ENCODE measurements at places on chromosomes 7 and 10.

- no peak for DNase-seq
These were observed 153.5 kb downstream of the PIP4K2A start for GRCh38 chr10:22560913-22561239.

GRCh38 chr10:28494420-28494819 lies 38.5 kb upstream of the WAC start:
- no peak for DNase-seq

DNA sequence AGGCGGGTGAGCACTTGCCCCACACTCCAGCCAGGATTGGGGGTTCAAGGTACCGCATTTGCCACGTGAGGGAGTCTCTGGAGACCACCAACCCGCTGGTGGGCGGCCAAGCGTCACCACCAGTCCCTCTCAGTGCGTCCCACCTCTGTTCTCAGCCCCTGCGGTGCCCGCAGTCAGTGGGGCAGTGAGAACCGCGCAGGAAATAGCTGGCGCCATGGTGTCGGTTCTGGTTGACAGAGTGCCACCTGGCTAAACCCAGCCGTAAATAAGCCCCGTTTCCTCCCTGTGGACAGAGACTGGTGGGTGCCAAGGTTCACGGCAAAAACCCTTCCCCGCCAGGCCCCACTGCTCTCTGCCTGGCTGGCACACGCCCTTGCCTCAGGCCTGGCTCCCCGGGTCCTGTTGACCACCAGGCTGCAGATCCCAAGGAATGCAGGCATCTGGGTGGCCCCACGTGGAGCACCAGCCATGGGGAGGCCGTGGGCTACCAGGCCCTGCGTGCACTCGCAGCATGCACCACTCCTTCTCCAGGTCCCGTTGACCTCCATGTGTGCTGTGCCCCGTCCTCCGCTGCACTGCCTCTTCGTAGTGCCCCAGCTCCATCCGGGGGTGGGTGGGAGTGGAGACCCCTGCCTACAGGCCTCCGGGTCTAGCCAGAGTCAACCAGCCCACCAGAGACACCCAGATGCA lies 140.0 kb downstream of the LHPP start:
- DNase-seq, result no peak

DNA sequence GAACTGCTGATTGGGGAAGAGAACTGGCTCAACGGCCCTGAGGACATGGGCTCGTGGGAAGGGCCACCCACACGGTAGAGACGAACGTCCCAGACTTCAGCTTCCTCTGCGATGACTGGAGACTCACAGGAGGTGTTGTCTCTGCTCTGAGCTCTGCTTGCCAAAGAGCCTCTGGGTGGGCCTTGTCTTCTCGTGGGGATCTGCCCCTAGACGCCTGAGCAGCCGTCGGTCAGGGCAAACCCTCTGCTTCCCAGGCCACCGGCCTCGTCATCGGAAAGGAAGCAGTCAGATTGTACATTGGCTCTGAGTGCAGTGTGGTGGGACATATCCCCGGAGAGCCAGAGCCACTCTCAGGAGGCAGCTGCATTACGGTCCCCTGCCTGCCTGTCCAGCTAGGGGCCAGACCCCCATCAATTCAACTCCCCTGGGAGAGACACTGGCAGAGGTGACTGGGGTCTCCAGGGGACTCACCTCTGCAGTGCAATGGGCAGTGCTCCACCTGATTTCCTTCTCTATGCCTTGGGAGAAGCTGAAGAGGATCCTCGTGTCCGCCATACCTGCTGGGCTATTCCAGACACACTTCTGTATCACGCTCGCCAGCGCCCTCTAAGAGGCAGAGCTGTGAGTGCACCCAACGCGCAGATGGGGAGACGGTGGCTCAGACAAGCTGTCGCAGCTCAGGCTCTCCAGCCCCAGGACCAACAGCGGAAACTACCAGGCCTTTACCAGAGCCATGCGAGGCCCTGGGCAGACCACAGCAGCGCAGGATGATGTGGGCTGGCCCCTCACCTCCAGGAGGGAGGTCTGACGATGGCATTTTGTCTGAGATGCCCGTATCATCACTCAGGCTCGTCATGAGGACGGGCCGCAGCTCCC lies 227.4 kb downstream of the TCERG1L start:
- DNase-seq, result no peak

Measured in SIG-M5 (cell line).